ENCODE measurements at places on chromosomes 4 and X.

DNA sequence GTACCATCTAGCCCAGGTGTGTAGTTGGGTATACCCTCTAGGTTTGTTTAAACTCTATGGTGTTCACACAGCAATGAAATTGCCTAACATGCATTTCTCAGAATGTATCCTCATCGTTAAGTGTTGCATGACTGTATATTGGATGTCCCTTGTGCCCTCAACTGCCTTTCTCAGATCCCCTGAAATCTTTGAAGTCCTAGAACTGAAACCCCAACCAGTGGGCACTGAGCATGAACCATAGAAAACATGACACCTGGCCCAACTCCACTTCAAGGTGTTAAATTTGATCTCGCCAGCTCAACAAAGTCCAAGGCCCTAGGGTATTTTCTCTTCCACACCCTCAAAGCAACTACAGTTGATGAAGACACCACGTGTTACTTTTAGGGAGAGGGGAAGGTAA lies 35.6 kb downstream of the GPR143 start:
- peak; percentile 60 for DNase-seq

GRCh38 chr4:19684084-19684483 lies 567.6 kb upstream of the SLIT2 start:
- no peak for DNase-seq

GRCh38 chr4:152029631-152030030 lies 268.8 kb upstream of the GATB start:
- no peak for DNase-seq

GRCh38 chrX:136754651-136755050 lies 26.1 kb downstream of the ARHGEF6 start:
- no peak for DNase-seq

GRCh38 chr4:38684271-38684670 lies 20.3 kb downstream of the KLF3 start:
- DNase-seq = peak; percentile 39
